ENCODE measurements at places on chromosomes 6 and 20. TPM values are rescaled to one million over a fixed set of nuclear protein-coding genes. Genes with fewer than 3 reads are reported as not detected.

GRCh38 chr6:89999154-89999553 lies 104.9 kb downstream of the GJA10 start:
- no peak for DNase-seq

GRCh38 chr6:125670568-125670967 lies 78.9 kb upstream of the HEY2 start:
- DNase-seq, result no peak

- DNase-seq, result no peak
Measured at GRCh38 chr6:51147756-51148155, 329.1 kb downstream of the TFAP2B start.

TGM3 gene
- not detected for total RNA-seq

- DNase-seq, result no peak
Measured at GRCh38 chr6:149862922-149863697, 1.0 kb downstream of the LRP11 start.

LGSN gene
- not detected for total RNA-seq

- no peak for DNase-seq
Measured at GRCh38 chr20:9615766-9616454, 101.5 kb downstream of the LAMP5 start.

- no peak for DNase-seq
Measured at GRCh38 chr6:76776876-76777275, 686.4 kb downstream of the HTR1B start.

SLC26A8 gene
- total RNA-seq, result 0.33 TPM

GRCh38 chr6:87251225-87251624 lies 71.2 kb upstream of the SMIM8 start:
- DNase-seq, result no peak

ZBTB12 gene
- total RNA-seq, result 2.9 TPM

DNA sequence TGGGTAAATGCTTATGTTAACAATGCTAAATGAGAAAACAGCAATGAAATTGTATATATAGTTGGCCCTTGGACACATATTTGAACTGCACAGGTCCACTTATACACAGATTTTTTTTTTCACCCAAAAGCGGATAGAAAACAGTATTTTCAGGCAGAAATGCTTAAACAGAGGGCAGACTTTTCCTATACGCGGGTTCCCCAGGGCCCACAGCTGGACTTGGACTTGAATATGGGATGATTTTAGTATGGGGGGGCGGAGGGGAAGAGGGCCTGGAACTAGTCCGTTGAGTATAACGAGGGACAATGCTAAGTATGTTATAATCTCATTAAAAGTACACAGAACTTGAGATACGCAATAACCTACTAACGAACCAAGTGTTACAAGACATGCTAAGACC lies 1.1 kb upstream of the PRSS35 start:
- DNase-seq, result no peak

DNA sequence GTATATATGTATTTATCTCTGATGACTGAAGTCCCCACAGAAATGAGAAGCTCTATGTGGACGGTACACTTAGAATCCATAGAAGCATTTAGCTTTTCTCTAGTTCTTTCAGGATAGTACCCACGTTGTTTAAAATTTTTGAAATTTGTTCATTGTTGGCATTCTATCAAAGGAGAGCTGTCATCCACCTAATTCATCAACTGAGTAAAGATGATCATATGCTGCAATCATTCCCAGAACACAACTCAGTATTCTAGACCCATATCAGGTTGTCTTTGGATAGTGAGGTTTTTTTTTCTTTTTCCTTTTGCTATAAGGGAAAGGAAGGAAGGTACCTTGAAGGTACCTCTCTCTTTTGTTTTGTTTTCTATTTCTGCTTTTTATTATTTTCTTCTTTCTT lies 9.3 kb downstream of the SERAC1 start:
- no peak for DNase-seq

- no peak for DNase-seq
Measured at GRCh38 chr6:127855542-127856159, 45.2 kb downstream of the THEMIS start.

GRCh38 chr6:142551274-142551811 lies 249.5 kb downstream of the ADGRG6 start:
- DNase-seq, result no peak

DNA sequence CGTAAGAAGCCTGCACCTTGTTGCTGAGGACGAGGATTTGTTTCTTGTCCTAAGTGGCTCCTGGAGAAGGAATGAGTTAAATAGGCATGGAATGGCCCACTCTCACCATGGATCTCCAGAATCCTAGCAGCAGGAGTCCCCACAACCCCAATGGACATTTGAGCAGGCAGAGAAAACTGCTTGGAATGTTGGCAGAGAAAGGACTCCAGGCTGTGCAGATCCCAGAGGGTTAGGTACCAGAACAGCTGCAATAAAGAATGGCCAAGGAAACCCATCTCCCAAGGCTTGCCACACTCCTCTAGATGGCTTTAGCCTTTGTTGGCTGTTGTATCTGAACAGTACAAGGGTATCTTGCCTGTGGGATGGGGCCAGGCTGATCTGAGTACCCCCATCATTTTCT lies 1415.7 kb upstream of the ADGRB3 start:
- DNase-seq, result no peak

CLVS2 gene
- total RNA-seq, result not detected

GRCh38 chr6:138736640-138737039 lies 36.9 kb upstream of the CCDC28A start:
- DNase-seq, result no peak

DNA sequence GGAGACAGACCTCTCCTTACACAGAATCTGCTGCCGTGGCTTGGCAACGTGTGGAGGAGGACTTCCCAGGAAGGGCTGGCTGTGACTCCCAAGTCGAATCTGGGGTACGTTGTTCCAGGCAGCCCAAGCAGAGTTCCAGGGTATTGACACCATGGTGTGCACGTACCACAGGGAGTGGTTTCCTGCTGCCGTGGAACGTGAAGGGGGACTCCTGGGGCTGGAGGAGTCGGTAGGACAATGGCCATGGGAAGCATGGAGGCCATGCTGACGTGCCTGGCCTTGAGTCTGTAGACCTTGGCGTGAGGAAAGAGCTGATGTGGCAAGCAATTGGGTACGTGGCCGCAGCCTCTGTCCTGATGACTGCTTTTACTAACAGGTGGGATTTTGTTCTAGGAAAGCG lies 119.3 kb downstream of the TULP4 start:
- no peak for DNase-seq

CGA gene
- not detected for total RNA-seq

RCAN2 gene
- total RNA-seq, result 0.55 TPM
